Osteoblast (primary cell): ENCODE measurements at places on chromosomes 2 and 18. TPM values are rescaled to one million over a fixed set of nuclear protein-coding genes. Genes with fewer than 3 reads are reported as not detected.

DNA sequence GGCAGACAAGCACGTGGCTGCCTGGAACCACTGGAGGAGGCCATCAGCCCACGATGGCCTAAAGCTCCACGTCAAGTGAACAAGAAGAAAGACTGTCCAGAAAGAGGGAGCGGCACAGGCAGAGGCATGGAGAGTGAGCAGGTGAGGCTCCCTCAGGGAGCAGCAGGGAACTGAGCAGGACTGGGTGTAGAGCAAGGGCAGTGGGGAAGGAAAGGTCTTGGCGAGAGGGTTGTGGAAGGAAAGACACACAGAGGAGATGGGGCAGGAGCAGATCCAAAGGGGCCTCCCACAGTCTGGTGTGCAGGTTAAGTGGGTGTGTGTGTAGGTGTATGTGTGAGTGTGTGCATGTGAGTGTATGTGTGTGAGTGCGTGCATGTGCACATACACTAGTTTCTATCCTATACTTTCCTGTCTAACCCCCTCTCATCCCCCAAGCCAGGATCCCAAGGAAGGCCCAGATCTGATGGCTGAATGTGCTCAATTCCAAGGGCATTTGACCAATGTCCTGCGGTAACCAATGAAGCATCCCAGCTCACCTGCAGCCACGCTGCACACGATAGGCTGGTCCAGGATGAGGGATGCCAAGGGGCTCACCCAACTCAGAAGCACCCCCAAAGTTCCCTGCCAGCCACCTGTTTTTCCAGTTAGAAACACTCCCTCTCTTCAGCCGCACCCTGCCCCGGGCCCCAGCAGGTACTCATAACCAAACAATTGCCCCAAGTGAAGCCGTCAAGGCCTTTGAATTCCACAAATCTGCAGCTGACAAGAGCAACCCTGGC, 262.5 kb upstream of the RAB6C start:
- H3K27ac ChIP-seq = no peak overlapping the region
- no peaks in the 10 kb centered on the region for H3K4me1 ChIP-seq

DNA sequence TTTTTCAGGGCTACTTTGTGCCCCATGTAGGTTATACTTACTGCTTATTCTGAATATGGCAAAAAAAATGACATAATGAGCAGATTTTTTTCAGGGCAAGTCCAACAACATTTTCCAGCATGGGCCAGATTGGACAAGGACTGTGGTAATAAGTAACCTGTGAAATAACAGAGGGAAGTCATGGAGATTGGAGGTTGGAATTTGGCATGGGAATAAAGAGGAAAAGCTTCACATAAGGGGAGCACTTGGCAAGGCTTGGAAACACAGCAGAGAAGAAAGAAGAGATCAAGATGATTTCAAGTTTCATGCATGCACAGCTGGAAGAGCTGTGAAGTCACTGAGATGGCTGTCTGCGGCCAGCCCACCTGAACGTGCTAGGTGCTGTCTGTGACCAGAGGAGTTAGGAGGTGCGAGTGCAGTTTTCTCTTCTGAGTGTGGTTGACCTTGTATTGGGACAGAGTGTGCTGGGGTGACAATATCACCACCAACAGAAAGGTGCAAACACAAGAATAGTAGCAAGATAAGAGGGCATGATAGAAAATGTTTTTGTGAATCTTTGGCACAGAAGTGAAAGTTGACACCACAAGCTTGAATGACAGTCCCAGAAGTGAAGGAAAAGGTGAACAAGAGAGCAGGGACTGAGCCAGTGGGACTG, 71.1 kb upstream of the DSC1 start:
- H3K27ac ChIP-seq = no peak overlapping the region
- no peak for DNase-seq
- H3K27me3 ChIP-seq = no peaks in the 10 kb centered on the region
- H3K36me3 ChIP-seq = no peaks in the 10 kb centered on the region

DNA sequence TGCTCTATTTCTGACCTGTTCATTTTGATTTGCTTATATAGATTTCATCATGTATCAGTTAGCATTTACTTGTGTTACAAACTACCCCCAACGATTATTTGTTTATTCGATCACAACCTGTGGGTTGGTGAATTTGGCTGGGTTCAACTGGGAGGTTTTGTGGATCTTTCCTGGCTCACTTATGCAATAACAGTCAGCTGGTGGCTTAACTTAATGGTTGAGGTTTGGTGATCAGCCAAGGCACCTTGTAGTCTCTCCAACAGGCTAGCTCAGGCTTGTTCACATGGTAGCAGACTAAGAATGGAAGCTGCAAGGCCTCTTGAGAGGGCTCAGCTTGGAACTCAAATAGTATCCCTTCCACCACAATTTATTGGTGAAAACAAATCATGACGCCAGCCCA, 5.4 kb upstream of the PUM2 start:
- no peak overlapping the region for H3K27ac ChIP-seq
- peak; percentile 65 for DNase-seq
- H3K36me3 ChIP-seq = no peaks in the 10 kb centered on the region
- H3K4me3 ChIP-seq = no peak overlapping the region

- H3K4me3 ChIP-seq = no peak overlapping the region
- peaks cover 19% of the 10 kb centered on the region for H3K4me1 ChIP-seq
- H3K27me3 ChIP-seq = peaks cover 3% of the 10 kb centered on the region
- no peaks in the 10 kb centered on the region for H3K36me3 ChIP-seq
Observed at GRCh38 chr2:233976087-233976486, 58.9 kb downstream of the TRPM8 start.

DNA sequence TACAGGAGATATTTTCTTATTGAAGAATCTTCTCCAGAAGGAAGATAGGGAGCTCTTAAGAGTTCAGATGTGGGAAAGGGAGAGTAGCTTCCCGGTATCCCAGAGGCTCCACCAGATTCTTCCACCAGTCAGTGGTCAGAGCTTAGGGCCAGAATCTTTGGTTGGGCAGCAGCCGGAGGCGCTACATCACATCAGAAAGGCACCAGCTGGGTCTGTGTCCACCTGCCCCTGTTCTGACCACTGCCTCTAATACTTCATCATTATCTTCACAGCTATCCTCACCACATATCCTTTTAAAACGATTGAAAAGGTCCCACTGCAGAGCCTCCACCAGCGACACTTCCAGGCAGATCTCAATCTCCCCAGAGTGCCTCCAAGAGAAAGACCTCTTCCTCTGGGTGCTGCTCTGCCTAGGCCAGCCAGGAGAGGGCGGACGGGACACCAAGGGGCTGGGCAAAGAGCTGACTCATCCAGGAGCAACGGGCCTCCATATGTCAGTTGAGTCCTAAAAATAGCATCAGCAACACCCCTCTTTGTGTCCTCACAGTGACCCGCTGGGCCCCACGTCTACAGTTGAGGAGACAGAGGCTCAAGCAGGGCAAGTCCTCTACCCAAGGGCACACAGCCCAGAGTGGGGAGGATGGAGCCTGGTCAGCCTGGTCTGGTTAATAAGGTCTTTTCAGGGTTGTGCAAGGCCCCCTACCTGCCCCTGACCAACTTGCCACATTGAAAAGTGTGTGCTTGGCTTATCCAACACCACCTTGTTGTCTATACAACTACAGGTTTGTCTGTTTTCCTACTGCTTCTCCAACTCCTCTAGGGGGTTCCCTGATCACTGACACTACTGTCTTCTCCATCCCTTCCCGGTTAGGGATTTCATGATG, 81.2 kb downstream of the ADD2 start:
- no peaks in the 10 kb centered on the region for H3K36me3 ChIP-seq
- no peak overlapping the region for H3K4me3 ChIP-seq

DNA sequence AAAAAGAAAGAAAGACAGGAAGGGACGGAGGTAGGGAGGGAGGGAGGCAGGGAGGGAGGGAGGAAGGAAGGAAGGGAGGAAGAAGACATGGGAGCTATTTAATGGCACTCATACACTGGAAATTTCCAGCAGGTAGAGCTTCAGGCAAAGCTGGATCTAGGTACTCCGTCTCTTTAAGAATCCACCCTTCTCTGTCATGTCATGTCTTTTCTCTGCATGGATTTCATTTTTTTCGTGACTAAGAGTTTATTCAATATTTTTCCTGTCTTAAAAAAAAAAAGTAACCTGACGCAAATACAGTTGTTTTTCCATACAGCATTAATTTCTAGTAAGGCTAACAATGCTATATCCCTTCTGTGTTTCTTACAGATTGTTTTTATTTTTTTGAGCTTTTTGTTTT, 56.3 kb upstream of the MCFD2 start:
- no peak overlapping the region for H3K4me3 ChIP-seq
- no peaks in the 10 kb centered on the region for H3K27me3 ChIP-seq

DNA sequence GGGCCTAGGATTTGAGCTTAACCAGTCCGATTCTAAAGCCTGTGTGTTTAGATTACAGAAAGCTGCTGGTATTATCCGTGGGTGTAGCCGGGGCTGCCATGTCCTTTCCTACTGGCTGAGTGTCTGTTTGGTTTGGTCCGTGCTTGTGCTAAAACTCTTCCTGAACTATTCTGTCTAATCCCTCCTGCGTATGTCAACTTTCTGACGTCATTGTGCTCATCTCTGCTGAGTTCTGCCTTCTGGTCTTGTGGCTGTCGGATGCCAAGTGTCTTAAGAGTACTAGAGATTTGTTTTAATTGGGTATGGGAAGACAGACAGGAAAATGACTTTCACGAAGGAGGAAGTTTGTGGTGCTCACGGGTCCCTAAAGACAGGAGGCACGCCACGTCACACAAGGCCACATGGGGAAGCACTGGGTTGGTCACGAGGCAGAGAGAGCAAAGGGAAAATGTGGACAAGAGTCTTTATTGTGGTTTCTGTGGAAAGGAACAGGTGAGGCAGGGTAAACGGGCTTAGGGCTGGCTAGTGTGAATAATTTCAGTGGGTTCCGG, 31.8 kb upstream of the NTSR2 start:
- no peaks in the 10 kb centered on the region for H3K36me3 ChIP-seq
- peak; percentile 75 for DNase-seq
- no peaks in the 10 kb centered on the region for H3K27me3 ChIP-seq

DNA sequence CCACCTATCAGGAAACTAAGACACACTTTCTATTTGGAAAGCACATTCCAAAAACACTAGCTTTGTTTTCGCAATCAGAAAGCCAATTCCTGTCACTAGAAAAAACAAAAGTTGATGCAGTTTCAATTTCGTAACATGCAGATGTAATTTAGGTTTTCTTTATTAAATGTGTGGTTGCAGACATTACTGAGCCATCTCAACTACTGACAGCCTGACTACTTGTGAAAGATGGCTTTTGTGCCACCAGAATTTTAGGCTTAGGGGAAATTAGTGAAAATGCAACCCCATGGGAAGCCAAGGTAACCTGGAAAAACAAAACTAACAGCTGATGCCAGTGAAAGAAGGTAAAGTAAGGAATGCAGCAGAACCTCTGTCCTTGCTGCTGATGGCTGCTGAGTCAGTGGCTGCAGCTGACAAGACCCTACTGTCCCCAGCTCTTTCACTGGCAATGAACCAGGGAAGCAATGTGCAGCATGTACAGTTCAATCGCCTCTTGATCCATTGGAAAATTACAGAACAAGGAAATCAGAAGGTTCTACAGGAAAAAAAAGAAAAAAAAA, 34.9 kb downstream of the FEZ2 start:
- H3K36me3 ChIP-seq = peaks cover 10% of the 10 kb centered on the region
- no peaks in the 10 kb centered on the region for H3K27me3 ChIP-seq
- H3K27ac ChIP-seq = peak overlapping the region; percentile 92
- DNase-seq = no peak
- H3K4me1 ChIP-seq = peaks cover 65% of the 10 kb centered on the region
- peak overlapping the region; percentile 13 for H3K4me3 ChIP-seq

DNA sequence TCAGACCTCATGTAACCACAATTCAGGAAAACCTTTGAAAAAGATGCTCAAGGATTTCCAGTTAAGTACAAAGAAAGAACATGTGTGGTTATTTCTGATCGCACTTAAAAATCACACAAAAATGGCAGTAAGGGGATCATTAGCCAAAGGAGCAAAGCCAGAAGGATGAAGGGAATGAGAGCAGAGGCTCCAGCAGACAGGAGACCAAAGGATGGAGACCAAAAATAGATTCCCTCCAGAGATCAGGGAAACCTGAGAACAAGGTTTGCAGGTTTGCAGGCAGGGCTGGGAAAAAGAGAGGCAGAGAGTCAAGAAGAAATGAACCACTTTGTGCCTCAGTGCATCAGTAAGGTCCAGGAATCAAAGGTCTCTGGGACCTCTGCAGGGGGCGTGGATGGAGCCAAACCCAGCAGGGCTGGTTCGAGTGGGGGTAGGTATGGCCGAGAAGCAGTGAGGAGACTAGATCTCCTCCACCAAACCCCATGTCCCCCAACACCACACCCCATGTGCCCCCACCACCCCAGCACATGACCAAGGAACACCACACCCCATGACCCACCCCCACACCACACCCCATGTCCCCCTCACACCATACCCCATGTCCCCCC, 98.5 kb upstream of the GPC1 start:
- H3K36me3 ChIP-seq = no peaks in the 10 kb centered on the region
- H3K27ac ChIP-seq = no peak overlapping the region
- H3K27me3 ChIP-seq = peaks cover 26% of the 10 kb centered on the region
- DNase-seq = peak; percentile 59
- no peak overlapping the region for H3K4me3 ChIP-seq
- H3K4me1 ChIP-seq = no peaks in the 10 kb centered on the region

DNA sequence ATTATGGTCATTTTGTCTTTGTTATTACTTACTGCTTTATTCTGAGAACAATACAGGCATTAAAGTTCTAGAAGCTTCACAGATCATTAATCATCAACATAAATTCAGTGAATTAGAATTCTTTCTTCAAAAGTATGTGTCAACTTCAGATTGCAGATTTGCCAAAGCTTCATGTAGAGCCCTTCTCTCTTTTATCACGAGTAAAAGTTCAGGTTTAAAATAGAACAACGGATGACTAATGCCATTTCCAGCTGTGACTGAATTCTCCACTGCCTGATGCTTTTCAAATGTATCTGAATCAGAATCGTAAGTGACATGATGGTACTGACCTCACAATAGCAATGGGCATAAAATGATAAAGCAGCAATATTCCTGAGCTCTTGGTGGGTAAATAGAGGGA, 116.0 kb downstream of the ABCA12 start:
- DNase-seq = peak; percentile 64
- no peaks in the 10 kb centered on the region for H3K27me3 ChIP-seq
- peaks cover 4% of the 10 kb centered on the region for H3K4me1 ChIP-seq
- no peaks in the 10 kb centered on the region for H3K36me3 ChIP-seq
- no peak overlapping the region for H3K4me3 ChIP-seq
- H3K27ac ChIP-seq = no peak overlapping the region

SDC1 gene
- 7.6 and 11.8 TPM in 2 replicates for total RNA-seq

LYG1 gene
- under 0.01 and 0.88 TPM in 2 replicates for total RNA-seq

ACVR2A gene
- total RNA-seq = 36.8 and 39.4 TPM in 2 replicates

FBXO41 gene
- total RNA-seq = 0.29 and 0.36 TPM in 2 replicates

HOXD11 gene
- not detected in 2 replicates for total RNA-seq

PRPF40A gene
- total RNA-seq = 106 and 109 TPM in 2 replicates

CD8B gene
- total RNA-seq = not detected in 2 replicates

CDH19 gene
- total RNA-seq = not detected in 2 replicates

ANKRD30B gene
- 6.9 and 11.5 TPM in 2 replicates for total RNA-seq
